CD8-positive, alpha-beta memory T cell (primary cell): ENCODE measurements at places on chromosomes 2 and 18. TPM values are rescaled to one million over a fixed set of nuclear protein-coding genes. Genes with fewer than 3 reads are reported as not detected.

The ZNF385B gene
- total RNA-seq: not detected

DNA sequence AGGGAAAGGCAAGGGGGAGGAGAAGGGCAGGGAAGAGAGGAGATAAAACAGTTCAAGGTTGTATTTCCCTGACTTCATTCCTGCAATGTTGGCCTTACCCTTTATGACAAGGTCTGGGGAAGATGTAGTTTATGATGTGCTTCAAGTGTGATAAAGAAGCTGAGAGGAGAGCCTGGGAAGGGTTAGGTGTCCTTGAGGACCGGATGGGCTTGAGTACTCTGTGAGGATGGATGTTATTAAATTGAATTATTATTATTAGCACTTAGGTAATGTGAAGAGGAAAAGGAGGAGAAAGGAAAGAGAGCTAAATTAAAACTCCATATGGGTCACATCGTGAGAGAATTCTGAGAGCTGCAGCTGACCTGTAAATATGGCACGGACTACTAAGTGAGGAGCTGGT is 719.4 kb upstream of the CELF4 start:
- H3K4me1 ChIP-seq: no peaks in the 10 kb centered on the region
- no peaks in the 10 kb centered on the region for H3K27me3 ChIP-seq
- no peak overlapping the region for H3K4me3 ChIP-seq
- no peaks in the 10 kb centered on the region for H3K36me3 ChIP-seq
- DNase-seq: no peak
- H3K27ac ChIP-seq: no peak overlapping the region

- no peak for DNase-seq
- no peak overlapping the region for H3K4me3 ChIP-seq
- no peaks in the 10 kb centered on the region for H3K4me1 ChIP-seq
- no peaks in the 10 kb centered on the region for H3K36me3 ChIP-seq
- H3K27ac ChIP-seq: no peak overlapping the region
- H3K27me3 ChIP-seq: no peaks in the 10 kb centered on the region
Measured at GRCh38 chr2:129755786-129756185, 223.7 kb upstream of the RAB6C start.

The PLB1 gene
- total RNA-seq: 0.35 TPM

GRCh38 chr18:65768120-65768778 is 17.4 kb downstream of the CDH7 start:
- H3K4me1 ChIP-seq: no peaks in the 10 kb centered on the region
- no peaks in the 10 kb centered on the region for H3K36me3 ChIP-seq
- no peaks in the 10 kb centered on the region for H3K27me3 ChIP-seq
- no peak overlapping the region for H3K4me3 ChIP-seq

- H3K4me1 ChIP-seq: no peaks in the 10 kb centered on the region
- H3K27ac ChIP-seq: no peak overlapping the region
- H3K27me3 ChIP-seq: no peaks in the 10 kb centered on the region
- no peaks in the 10 kb centered on the region for H3K36me3 ChIP-seq
- DNase-seq: no peak
- H3K4me3 ChIP-seq: no peak overlapping the region
Measured at GRCh38 chr18:72325307-72325706, 218.8 kb downstream of the CBLN2 start.

DNA sequence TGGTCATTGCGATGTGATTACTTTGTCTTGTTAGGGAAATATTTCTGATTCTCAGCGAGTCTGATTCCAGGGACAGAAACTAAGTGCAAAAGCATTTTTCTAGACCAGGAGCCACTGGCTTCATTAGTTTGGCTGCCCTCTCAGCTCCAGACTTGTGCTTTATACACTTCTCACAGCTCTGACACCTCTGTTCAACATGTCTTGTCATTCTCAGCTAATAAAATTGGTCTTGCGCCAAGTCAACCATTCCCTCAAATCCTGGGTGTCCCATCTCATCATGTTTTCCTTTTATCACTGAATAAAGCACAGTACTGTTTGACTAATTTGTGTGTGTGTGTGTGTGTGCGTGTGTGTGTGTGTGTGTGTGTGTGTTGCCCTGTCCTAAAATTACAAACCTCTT is 215.5 kb upstream of the EPHA4 start:
- DNase-seq: no peak
- H3K27me3 ChIP-seq: no peaks in the 10 kb centered on the region
- no peaks in the 10 kb centered on the region for H3K36me3 ChIP-seq
- no peak overlapping the region for H3K4me3 ChIP-seq
- no peaks in the 10 kb centered on the region for H3K4me1 ChIP-seq
- H3K27ac ChIP-seq: no peak overlapping the region

The C2orf92 gene
- 4.6 TPM for total RNA-seq

DNA sequence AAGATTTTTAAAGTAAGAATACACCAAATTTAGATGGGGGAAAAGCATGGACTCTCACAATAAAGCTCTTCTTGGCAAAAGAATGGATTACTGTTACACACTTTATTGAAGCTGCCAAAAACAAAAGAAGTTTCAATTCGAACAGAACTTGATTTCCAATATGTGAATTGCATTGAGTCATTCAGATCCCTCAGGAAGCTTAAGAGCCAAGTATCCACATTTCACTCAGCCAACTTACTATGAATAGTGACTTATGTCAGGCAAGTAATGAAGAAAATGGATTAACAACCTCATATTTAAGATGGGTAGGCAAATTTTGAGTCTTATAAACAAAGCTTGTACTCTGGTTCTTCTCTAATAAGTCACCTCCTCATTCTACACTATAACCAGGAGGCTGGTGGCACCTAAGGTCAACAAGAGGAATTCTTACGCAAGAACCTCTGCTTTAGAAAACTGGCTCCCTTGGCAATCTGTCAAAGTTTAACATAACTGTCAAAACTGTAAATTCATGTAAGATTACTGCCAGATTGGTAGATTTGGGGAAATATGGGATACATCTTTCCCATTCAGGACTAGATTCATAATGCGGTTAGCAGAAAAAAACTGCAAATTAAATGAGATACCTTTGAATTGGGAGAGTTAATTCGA is 6.0 kb downstream of the HADHA start:
- H3K4me3 ChIP-seq: no peak overlapping the region
- peaks cover 26% of the 10 kb centered on the region for H3K36me3 ChIP-seq
- H3K4me1 ChIP-seq: peaks cover 19% of the 10 kb centered on the region
- no peaks in the 10 kb centered on the region for H3K27me3 ChIP-seq

The GPAT2 gene
- total RNA-seq: 33.6 TPM

DNA sequence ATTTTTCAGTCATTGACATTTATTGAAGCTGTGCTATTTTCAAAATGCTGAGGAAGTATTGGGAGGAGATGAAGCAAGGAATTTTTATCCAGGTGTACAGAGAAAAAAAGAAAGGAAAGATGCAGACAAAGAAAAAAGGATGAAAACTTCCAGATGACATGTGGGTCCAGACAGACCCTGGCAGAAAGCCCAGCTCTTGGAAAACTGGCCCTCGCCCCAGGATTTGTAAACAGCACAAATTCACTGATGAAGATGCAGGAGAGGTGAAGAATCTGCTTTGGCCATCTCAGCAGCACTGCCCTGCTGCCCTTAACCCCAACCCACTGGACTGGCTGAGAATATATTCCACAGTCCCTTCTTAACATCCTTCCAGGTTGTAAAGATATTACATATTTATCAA is 12.5 kb downstream of the TACR1 start:
- H3K36me3 ChIP-seq: no peaks in the 10 kb centered on the region
- H3K4me1 ChIP-seq: no peaks in the 10 kb centered on the region
- DNase-seq: no peak
- no peak overlapping the region for H3K4me3 ChIP-seq
- no peaks in the 10 kb centered on the region for H3K27me3 ChIP-seq

- H3K4me1 ChIP-seq: peaks cover 15% of the 10 kb centered on the region
- no peaks in the 10 kb centered on the region for H3K36me3 ChIP-seq
- no peak for DNase-seq
- no peak overlapping the region for H3K27ac ChIP-seq
Measured at GRCh38 chr2:219300022-219300421, 9.2 kb downstream of the PTPRN start.

The RGPD4 gene
- total RNA-seq: 0.72 TPM

The KHK gene
- total RNA-seq: 14.5 TPM
